GM04504 (cell line): ENCODE measurements at places on chromosomes 13 and 19.

GRCh38 chr19:10279737-10280442 is 6.9 kb upstream of the ICAM4 start:
- no peak for DNase-seq

- peak; percentile 92 for DNase-seq
Observed at GRCh38 chr19:13055213-13056051, 47.2 kb downstream of the LYL1 start.

- no peak for DNase-seq
Observed at GRCh38 chr13:33845572-33846302, 27.8 kb downstream of the RFC3 start.

DNA sequence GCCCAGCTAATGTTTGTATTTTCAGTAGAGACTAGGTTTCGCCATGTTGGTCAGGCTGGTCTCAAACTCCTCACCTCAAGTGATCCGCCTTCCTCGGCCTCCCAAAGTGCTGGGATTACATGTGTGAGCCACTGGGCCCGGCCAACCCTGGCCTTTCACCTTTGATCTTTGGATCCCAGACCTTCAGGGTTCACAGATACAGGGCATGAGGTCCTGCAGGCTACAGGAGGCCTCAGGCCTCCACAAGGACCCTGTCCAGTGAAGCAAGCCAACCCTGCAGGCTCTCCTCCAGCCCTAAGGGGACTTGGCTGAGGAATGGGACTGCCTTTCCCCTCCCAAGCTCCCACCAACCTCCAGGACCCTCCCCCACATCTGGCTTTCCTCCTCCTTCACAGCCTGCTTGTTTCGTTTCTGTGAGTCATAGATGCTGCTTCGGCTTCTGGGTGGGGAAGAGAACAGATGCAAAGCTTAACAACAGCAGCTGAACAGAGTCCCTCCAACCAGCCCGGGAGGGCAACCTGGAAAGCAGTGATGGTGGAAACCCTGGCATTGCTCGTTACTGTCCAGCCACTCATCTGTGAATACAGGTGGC is 11.8 kb downstream of the ARHGEF18 start:
- no peak for DNase-seq

- DNase-seq = no peak
Observed at GRCh38 chr19:39401070-39401548, 5.5 kb upstream of the ZFP36 start.

GRCh38 chr13:69921156-69921555 is 186.5 kb upstream of the ATXN8OS start:
- DNase-seq = no peak

DNA sequence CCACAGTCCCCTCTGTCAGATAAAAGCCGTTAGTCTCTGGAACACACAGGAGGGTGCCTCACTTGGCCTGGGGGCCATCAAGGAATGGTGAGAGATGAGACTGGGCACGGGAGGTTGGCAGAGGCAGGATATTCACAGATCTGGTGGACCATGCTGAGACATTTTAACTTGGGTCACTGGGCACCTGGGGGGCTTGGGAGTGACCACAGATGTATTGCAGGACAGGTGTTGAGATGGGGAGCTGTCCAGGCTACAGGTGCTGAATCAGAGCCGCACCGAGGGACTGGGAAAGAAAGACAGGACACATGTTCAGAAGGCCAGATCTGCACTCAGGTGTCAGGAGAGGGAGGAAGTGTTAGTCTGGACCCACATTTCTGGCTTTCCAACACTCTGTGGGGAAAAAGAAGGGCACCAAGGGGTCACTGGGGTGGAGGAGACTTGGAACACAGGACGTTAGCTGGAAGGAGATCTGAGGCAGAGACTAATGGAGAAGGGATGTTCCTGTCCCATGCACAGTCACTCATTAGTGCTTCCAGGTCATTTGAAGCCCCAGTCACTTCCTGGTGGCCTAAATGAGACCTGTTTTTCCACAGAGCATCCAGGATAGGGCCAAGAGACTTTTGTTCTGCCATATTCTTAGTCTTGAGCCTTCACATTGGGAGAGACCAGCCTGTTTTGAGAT is 56.1 kb downstream of the CHST8 start:
- DNase-seq = no peak

DNA sequence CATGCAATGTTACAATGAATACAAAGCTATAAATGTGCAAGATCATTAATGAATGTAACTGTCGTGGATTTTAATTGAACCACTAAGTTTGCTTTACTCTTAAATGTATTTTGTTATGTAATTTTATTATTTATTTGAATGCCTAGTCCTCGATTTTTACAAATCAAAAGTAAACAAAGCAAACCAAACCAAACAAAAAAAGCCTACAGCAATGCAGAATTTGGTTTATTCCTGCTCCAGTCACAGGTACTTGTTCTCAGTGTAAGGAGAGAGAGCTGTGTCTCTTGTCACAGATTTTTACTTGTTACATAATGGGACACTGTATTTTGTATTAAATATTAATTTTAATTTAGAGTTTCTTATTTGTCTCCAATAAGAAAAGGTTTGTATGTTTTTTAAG is 584.3 kb upstream of the SLITRK6 start:
- no peak for DNase-seq

DNA sequence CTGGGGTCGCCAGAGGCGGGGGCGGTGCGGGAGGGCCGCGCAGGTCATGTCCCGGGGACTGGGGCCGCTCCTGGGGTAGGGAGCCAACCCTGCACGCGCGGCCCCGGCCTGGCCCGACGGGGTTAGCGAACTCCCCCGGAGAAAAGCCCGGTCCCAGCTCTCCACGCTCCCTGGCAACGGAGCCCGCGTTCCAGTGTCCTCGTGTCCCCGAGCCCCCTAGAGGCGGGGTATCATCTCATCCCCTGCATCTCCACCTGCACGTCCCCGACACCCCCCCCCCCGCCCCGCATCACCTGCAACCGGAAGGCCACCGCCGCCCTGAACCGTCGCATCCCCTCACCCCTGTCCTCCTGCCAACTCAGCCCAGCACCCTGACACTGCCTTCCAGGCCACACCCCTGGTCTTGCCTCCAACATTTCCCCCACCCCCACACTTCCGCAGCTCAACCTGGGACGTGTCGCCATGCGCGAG is 2.7 kb downstream of the WDR88 start:
- no peak for DNase-seq

DNA sequence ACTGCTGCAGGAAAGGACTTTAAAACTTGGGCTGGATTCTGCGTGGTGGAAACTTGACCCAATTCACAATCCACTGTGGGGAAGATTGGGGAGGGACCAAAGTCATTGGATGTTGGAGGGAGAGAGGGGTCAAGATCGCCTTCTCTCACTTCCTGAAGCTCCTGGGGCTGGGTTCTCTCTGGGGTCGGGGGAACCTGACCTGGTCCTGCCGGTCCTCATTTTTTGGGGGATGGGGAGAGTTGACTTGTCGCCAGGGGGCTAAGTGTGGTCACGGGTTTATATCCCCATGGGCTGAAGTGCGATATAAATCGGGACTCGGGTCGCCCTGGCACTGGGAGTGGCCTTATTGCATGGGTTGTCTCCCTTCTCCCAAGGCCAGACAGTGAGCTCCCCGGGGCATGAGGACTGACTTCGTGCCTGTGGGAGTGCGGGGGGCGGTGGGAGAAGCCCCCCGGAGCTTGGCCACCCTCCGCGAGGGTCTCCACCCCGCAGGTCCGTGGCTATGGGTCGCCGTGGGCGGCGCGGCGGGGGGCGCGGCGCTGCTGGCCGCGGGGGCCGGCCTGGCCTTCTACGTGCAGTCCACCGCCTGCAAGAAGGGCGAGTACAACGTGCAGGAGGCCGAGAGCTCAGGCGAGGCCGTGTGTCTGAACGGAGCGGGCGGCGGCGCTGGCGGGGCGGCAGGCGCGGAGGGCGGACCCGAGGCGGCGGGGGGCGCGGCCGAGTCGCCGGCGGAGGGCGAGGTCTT is 6.3 kb downstream of the ICAM5 start:
- no peak for DNase-seq

- no peak for DNase-seq
Observed at GRCh38 chr13:95153647-95154412, 147.4 kb downstream of the ABCC4 start.

GRCh38 chr13:79222427-79223205 is 183.4 kb downstream of the RBM26 start:
- no peak for DNase-seq

DNA sequence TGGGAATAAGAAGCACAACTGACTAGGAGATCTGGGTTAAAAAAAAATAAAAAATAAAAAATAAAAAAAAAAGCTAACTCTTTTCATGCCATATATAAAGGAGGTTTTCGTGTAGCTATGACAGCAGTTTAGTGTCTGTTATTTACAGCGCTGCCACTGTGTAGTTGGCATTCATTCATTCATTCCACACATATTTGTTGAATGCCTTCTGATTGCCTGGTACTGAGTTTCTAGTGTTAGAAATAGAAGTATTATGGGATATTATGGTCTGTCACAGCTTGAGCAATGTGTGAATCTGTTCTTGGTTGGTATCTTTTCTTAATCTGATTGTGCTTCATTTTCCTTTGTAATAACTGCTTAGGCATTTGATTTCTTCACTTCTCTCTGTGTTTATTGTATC is 237.4 kb downstream of the NBEA start:
- no peak for DNase-seq

DNA sequence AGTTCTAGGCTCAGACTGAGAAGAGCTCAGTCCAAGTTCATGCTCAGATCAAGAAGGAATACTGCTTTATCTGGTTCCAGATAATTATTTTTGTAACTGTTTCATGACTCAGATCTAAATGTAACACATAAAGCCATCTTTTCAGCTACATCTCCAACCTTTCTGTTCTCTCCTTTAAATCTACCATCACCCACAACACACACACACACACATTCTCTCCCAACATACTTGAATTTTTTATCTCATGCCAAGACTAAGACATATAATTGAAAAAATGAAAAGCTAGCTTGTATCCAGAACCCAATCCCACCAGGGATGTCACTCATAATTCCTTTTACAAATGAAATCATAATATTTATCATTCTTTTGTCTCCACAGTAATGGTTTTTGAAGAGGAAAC is 7.6 kb downstream of the KATNAL1 start:
- no peak for DNase-seq

- no peak for DNase-seq
Observed at GRCh38 chr13:113057084-113057483, 48.5 kb upstream of the F7 start.

- no peak for DNase-seq
Observed at GRCh38 chr19:17963936-17964691, 2.8 kb upstream of the KCNN1 start.

DNA sequence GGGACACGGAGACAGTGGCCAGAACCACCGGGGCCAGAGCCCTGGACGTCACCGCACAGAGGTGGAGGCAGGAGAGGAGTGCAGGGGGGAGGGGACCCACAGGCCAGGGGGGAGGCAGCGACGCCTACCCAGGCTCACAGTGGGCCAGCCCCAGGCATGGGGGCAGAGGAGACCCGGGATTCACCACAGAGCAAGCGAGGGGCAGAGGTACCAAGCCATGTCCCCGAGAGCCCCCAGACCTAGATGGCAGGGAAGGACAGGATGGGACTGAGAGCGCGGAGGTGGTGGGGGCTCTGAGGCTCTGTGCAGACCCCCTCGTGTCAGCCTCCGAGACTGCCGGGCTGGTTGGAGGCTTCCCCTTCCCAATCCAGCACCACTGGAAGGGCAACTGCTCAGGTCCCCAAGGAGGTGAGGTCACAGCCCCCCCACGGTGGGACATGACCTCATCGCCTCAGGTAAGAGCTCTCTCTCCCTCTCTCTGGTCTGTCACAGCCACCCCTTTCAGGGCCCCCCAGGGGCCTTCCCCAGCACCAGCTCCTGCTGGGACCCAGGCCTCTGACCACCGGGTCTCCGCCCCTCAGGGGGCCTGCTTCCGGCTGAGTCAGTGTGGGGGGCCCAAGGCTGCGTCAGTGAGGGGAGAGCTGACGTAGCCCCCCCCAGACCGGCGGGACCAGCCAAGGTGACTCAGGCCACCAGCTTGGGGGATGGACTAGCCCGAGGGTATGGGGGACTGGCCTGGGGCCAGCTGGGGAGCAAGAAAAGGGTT is 2.2 kb upstream of the IL11 start:
- no peak for DNase-seq

GRCh38 chr13:108915095-108915633 is 285.8 kb downstream of the MYO16 start:
- no peak for DNase-seq

DNA sequence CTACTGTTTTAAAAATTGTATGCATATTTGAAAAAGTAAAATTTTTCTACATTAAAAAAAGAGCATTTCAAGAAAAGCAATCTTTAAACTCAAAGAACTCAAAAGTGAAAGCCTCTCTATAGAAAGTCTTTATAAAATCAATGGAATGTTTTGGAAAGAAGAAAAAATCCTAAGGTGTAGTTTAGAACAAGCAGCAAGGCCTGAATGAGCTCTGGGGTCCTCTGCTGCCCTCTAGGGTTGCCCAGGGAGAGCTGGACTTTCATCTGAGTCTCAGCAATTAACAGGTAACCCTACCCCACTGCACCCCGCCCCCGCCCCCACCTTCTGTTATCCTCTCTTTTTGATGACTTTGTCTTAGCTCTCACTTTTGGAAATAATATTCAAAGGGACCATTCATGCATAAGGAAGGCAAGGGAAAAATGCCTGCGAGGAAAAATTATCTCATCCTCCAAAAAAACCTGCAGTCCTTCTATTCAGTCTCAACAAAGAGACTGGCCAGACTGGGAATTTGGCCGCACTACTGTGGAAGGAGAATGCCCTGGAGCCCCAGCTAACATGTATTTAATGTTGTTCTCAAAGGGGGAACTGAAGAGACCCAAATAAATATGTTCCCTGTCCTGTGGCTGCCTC is 24.1 kb downstream of the SLC25A30 start:
- no peak for DNase-seq

DNA sequence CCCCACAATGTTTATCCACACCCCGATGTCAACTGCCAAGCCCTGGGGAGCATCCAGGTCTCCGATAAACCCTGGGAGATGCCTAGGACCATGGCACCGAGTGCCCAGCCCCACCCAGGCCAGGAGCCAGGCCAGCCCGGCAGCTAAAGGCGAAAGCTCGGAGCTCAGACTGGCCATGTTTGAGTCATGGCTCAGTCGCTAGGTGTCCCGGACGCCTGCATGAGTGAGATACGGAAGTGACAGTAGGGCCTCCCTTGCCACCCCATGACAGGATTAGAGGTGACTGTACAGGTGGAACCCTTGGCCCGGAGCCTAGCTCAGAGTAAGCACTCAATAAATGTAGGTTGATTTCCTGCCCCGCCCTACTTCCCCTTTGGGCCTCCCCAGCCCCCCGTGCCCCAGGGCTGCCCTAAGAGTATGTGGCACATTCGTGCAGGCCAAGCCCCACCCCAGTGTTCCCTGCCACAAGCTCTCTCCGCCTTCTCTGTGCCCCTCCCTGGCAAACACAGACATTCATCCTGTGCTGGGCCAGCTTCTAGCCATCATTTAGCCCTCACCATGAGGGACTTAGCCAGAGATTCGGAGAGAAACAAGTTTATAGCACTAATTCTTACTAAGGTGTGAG is 5.8 kb upstream of the TPM4 start:
- no peak for DNase-seq

DNA sequence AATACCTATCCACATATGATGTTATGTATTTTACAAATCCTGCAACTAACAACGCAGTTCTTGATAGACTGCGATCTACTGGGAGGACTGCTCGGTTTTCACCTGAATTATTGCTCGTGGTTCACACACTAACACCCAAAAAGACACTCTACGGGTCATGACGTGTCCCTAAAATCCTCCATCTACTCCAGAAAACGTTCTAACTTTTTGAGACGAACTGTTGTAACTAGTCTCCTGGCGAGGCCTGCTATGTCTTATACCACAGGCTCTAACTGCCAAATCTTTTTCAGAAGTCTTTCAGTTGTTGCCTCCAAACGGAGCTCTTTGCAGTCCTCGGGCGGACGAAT is 108.2 kb downstream of the KCNRG start:
- DNase-seq = no peak

GRCh38 chr19:17671906-17672305 is 16.2 kb downstream of the UNC13A start:
- no peak for DNase-seq
